ENCODE measurements at places on chromosomes 3 and 15.

DNA sequence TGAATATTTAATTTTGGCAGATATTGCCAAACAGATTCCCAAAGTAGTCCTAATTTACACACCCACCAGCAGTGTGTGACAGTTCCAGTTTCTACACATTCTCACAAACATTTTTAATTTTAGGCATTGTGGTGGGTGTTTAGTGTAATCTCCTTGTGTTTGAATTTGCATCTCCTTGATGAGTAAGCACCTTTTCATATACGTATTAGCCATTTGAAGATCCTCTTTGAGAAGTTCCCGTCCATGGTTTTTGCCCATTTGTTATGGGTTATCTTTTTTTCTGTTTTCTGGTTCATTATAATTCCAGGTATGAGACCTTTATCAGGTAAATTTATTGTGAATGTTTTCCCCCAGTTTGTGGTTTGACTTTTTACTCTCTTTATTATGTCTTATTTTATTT is 2.3 kb upstream of the TM4SF19 start:
- no peak for DNase-seq

DNA sequence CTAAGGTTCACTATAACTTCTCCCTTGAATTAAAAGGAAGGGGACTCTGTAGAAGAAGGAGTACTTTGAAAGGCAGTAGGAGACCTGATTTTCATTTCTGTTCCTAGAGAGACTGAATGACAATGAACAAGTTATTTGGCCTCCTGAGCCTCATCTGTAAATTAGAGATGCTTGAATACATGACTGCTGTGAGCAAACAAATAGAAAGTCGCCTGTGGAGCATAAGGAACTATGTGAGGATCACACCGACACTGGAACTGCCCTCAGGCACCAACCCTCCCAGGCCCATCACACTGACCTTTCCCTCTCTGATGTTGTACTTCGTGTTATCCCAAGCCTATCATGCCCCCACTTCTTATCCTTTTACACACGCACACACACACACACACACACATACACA is 48.6 kb downstream of the IMPG2 start:
- DNase-seq = no peak

DNA sequence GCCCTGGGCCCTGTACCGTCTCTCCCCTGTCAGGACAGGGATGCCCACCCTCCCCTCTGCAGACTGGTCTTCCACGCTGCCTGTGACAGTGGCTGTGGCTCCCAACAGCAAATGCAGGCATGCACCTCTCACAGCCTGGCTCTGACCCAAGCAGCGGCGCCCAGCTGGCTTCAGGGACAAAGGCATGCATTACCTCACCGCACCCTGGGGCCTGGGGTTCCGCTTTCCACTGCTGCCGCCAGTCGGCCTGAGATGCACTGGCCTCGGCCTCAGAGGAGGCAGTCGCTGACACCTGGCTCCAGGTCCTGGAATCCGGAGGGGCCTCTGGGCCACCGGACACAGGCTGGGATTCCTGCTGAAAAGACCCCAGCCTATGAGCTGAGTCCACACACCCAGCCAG is 70.3 kb downstream of the SCN5A start:
- no peak for DNase-seq

DNA sequence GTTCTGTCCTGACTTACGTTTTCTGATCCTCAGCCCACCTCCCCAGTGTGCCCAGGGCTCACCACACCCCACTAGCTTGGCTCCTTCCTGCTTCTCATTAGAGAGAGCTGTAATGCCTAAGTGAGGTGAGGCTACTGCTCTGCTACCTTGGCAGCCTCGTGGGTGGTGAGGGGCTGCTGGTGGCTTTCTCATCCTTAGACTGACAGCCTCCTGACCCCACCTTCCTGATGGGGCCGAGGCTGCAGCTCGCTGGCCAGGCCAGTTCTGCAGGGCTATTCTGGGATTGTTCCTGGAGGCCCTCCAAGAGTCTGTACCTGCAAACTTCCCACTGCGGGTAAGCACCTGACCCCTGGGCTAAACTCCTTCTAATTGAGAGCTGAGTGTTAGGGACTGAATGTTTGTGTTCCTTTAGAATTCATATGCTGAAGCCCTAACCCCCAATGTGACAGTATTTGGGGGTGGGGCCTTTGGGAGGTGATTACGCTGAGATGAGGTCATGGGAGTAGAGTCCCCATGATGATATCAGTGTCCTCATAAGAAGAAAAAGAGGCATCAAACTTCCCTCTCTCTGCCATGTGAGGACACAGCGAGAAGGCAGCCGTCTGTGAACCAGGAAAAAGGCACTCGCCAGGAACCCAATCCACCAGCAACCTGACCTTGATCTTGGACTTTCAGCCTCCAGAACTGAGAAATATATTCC is 38.1 kb upstream of the IQSEC1 start:
- DNase-seq = no peak

GRCh38 chr15:29205186-29205585 is 64.4 kb downstream of the NSMCE3 start:
- no peak for DNase-seq

DNA sequence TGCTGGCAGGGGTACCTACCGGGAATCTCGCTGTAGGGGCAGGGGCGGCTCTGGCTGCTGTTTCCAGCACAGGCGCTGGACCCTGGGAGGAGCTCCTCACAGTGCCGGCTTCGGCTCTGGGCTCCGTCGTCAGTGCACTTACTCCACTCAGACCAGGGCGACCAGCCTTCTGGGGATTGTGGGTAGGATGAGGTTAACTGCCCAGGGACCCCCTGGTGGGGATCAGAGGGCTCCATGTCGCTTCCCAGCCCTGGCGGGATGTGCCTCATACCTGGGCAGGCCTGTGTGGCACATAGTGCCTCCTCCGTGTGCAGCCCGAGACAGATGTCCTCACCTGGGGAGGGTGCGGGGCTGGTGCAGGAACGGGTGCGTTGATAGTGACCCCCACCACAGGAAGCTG is 115.7 kb downstream of the SEMA5B start:
- no peak for DNase-seq

DNA sequence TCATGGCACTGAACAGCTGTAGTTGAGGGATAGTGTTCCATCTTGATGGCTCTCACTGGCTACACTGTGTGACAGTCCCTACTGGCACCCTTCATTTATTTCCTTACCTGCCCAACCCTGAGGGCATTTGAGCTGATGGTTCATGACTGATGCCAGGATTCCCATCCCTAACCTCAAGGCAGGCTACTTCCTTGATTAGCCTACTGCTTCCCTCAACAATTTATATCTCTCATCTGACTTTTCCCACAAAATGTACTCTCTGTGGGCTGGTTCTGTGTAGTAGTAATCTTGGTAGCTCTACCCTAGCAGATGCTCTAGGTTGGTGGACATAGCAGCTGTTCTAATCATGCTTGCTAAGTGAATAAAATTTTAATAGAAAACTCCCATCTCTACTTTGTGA is 106.0 kb downstream of the THRB start:
- no peak for DNase-seq

- DNase-seq = no peak
Observed at GRCh38 chr3:4850928-4851265, 128.3 kb upstream of the BHLHE40 start.

- no peak for DNase-seq
Observed at GRCh38 chr3:188404124-188404523, 250.2 kb downstream of the LPP start.

DNA sequence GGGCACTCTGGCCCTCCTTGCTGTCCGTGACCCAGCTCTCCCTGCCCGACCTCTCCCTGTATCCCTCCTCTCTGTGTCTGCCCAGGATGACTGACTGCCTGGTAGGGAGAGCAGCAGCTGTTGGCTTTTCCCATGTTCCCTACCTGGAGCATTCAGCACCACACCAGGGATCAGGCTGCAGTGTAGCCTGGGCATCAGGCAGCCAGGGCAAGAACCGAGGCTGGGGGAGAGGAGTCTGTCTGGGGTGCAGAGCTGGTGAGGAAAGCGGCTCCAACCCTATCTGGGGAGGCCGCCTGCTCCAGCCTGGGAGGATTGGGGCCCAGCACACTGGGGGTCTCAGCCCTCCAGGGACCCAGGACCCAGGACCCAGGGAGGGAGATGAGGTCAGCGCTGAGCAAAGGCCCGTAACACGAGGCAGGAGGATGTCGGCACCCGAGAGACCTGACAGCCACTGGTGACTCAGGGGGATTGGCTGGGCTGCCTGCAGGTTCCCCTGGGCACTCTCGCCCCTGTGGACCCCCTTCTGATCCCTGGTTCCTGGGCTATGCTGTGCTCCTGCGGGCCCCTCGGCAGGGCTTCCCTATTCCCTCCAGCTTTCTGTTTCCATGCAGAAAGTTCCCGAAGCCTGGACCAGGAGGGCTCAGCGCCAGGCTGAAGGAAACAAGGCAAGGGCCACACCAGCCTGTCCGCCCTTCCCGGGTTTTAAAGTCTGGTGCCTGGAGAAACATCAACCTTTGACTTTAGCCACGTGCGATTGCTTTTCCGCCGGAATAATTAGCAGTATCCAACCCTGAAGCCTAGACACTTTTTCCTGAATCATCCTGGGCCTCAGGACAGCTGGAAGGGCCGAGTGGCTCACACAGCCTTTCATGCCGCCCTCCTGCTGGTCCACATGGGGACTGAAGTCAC is 128.2 kb upstream of the MEF2A start:
- DNase-seq = no peak

GRCh38 chr3:71069797-71070196 is 513.7 kb downstream of the FOXP1 start:
- DNase-seq = peak; percentile 56

DNA sequence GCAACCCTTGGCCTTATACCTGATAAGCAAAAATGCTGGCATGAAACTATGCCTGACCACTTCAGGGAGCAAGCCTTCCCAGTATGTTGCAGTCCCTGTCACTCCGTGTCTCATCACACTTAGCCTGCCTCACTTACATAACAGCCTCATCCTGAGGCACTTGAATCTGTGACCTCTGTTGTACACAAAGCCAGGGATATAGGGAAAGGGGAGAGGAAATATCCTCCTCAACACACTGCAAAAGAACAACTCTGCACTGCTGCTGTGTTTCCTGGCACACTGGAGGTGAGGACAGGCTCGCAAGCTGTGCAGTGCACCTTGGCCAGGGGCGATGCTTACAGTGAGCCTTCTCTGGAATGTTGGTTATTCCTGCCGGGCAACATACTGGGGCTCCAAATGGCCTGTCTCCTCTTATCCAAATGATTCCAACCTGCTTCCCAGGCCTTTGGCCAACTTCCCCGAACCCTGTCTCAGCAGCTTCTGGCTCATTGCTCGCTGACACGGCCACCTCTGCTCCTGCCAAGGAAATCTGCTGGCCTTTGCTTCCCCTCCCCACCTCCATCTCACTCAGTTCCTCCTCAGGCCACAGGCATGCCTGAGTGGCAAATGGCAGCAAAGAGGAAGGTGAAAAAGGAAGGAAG is 109.2 kb downstream of the CD47 start:
- no peak for DNase-seq

DNA sequence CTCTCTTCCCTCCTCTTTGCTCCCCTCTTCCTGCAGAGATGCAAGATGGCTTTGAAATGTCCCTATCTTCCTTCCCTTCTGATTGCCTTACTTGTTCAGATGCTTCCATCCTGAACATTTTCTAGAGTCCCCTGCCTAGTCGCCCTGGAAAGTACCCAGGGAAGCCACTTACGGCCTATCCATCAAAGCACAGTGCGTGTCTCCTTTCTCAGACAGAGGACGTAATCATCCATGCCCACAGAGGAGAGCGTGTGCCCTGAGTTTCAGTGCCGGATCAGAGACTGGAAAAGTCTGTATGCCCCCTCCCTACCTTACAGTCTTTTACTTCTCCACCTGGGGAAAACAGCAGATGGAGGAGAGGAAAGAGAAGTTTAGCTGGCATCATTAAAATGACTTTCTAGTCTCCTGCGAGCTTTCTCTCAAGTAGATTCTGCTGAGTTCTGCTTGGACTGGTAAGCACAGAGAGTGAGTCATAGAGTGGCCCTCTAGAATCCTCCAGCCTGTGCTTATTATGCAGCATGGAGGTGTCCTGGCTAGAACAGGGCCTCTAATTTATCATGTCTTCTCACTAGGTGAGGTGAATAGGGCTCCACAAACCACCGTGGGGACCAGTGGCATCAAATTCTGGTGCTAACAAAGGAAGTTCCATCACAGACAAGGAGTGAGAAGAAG is 114.6 kb downstream of the SLCO3A1 start:
- no peak for DNase-seq

- DNase-seq = no peak
Observed at GRCh38 chr15:71302861-71303410, 187.7 kb downstream of the THSD4 start.

- peak; percentile 92 for DNase-seq
Observed at GRCh38 chr3:156665291-156665690, 9.1 kb upstream of the TIPARP start.

- peak; percentile 7 for DNase-seq
Observed at GRCh38 chr3:168511428-168512014, 415.8 kb upstream of the GOLIM4 start.

GRCh38 chr15:94366781-94367180 is 135.4 kb downstream of the MCTP2 start:
- DNase-seq = no peak

GRCh38 chr15:68990231-68990991 is 24.1 kb upstream of the NOX5 start:
- no peak for DNase-seq

- DNase-seq = no peak
Observed at GRCh38 chr3:16871915-16872842, 12.6 kb upstream of the PLCL2 start.

DNA sequence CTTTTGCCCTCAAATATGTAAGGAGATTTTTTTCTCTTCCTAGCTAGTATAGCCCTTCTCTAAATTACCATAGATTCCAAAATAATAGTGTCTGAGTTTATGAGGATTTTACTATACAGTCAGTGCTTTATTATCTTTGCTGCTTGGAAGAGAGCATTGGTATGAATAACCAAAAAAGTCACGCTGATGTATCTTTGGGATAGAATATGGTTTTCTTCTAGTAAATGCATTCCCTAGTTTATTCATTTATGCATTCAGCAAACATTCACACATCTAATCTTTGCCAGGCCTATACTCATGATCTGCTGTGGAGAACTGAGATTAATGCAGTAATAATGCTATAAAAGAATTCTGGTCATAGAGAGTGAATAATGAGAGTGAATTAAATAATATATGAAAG is 225.3 kb upstream of the GOLGA6L4 start:
- DNase-seq = no peak

- DNase-seq = no peak
Observed at GRCh38 chr3:97979610-97980009, 7.4 kb upstream of the RIOX2 start.

DNA sequence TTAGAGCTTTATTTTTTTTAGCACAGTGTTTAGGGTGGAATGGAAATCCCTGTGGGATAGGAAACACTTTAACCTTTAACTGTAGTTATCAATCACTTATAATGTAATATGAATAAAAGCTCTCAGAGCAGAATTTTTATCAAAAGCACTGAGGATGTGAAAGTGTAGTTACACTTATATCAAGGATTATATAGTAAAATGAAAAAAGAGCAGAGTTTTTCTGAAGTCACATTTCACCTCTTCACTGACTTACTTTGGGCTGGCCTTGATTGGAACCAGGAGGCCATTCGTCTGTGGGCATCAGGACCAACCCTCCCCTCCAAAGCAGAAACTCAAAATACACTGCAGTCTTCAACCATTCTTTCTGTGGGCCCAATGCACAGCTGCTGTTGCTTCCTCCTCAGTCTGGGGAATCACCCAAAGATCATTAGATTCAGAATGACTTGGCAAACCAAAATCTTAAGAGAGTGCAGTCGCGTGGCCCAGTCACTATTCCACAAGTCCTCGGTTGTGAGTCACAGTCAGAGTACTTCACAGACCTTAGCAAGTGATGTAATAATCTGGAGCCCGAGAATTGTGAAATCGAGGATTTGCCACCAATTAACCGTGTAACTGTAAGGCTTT is 132.6 kb upstream of the COL8A1 start:
- DNase-seq = peak; percentile 92

- DNase-seq = peak; percentile 28
Observed at GRCh38 chr3:107794664-107795443, 272.1 kb downstream of the BBX start.
